ENCODE measurements at places on chromosomes 11 and 22.

- DNase-seq: no peak
These were observed 50.4 kb upstream of the RBFOX2 start for GRCh38 chr22:36079041-36079440.

- no peak for DNase-seq
These were observed 808 bp upstream of the MSANTD2 start for GRCh38 chr11:124801014-124801413.

DNA sequence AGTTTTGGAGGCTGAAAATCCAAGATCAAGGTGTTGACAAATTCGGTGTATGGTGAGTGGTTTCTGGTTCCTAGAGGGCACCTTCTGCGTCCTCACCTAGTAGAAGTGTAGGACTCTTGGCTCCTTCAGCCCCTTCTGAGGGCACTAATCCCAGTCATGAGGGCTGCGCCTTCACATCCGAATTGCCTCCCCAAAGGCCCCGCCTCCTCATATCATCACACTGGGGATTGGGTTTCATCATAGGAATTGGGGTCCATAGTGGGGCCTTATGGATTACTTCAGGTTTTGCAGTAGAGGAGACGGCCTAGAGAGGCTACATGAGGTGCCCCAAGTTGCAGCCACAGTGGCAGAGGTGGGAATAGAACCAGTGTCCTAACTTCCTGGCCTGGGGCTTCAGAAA is 87.1 kb downstream of the CEP164 start:
- DNase-seq: no peak

DNA sequence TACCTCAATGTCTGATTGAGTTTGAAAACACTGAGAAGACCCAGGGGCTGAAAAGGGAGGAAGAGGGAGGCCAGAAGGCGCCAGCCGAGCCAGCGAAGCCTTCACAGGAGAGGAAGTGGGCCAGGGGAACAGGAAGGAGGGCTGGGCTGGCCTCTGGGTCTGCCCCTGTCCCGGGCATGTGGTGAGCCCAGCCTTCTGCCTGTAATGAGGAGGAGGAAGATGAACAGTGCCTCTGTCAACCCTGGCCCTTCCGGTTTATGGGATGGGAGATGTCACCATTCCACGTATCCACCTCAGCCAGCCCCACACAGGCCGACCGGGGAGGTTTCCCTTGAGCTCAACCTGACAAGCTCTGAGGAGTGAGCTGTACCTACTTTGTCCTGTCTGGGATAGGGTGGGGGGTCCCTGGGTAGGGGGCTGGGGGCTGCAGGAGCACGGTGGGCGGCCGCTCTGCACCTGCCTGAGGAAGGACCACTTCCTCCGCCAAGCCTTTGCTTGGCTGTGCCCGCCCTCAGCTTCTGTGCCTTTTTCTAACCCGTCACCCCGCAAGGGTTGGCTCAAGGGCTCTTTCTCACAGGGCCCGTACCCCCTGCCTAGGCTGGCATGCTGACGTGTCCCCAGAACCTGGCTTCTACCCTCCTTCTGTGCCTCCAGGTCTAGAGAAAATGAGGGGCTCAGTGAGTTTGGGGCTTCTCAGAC is 2.0 kb downstream of the PARVG start:
- DNase-seq: peak; percentile 24

DNA sequence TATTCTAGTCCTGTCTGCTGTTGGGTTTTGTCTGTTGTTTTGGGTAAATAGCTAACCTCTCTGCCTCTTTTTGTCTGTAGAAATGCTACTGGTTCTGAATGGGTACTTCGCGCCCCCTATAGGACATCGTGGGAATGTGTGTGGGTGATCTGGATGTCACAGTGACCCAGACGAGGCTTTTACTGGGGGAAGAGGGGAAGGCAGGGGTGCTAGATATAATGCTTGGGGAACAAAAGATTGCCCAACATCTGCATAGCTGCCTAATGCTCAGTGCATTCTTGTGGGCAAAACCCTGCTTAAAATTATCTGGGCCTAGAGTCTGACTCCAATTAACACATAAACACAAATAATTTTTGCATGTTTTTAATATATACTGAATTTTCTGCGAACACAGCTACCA is 57.7 kb downstream of the BMAL1 start:
- peak; percentile 59 for DNase-seq

DNA sequence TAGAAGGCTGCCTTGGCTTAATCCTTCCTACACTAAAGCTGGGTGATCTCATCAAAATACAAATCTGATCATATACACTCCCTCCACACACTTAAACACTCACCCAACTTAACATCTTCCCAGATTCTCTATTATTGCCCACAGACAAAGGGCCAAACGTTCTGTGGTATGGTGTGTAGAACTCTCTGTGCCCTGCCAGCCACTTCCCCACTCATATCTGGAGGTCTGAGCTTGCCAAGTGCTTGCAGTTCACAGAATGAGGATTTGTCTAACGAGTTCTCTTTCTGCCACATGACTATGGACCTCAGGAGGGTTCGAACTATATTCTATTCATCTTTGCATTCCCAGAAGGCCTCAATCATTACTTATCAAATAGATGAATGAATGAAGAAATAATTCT is 77.6 kb downstream of the MPPED2 start:
- DNase-seq: no peak

- DNase-seq: no peak
These were observed 12.7 kb upstream of the KAT5 start for GRCh38 chr11:65699306-65699705.

GRCh38 chr22:44895296-44896055 is 114.3 kb downstream of the PHF21B start:
- DNase-seq: no peak

- DNase-seq: no peak
These were observed 122.1 kb downstream of the BCR start for GRCh38 chr22:23302171-23303002.

DNA sequence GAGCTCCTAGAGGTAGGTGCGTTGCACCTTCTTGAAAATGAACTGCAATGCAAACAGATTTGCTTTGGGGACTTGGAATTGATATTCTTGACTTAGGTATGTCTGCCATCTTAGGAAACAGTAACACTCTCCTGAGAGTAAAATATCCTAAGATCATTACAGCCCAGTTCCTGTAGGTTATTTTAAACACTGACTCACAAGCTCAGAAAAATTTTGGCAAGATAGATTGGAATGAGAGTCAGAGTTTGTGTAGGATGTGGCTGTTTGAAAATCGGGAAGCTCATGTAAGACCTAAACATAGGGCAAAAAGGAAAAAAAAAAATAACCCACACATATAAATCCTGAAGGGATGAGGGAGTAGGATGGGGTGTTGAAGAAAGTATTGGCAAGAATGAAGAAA is 377.0 kb upstream of the LRRC4C start:
- DNase-seq: no peak

DNA sequence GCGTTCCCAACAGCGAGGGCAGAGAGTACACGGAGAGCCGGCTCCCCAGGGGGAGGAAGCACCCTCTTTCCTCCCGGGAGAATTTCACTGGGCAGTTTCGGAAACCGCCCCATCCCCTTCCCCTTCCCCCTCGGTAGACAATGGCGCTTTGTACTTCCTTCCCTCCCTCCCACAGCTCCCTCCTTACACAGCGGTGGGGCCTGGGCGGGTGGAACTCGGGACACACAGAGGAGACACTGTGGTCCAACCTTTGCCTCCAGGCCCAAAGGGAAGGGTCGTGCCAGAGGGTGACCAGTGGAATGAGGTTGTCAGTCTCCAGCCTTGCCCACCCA is 4.3 kb downstream of the SMTN start:
- no peak for DNase-seq

- DNase-seq: no peak
These were observed 539.5 kb upstream of the LUZP2 start for GRCh38 chr11:23957314-23957713.

DNA sequence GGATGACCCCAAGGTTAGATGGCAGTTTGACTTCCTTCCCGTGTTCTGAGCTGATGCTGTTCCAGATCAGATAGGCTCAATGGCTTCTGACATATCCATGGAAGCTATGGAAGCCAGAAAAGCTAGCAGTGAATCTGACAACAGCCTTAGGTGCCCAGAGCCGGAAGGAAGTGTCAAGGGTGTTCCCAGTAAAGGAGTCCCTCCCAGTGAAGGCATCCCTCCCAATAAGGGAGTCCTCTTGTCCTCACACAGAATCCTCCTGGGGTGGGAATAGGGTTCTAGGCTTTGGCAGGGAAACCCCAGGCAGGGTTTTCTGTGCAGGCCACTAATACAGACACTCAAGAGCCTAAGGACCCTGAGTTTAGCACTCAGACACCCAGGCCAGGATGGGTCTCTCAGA is 47.0 kb upstream of the ISX start:
- no peak for DNase-seq

GRCh38 chr22:20109411-20110358 is 6.2 kb upstream of the RANBP1 start:
- DNase-seq: no peak

GRCh38 chr11:2383852-2384804 is 7.0 kb downstream of the CD81 start:
- DNase-seq: no peak

DNA sequence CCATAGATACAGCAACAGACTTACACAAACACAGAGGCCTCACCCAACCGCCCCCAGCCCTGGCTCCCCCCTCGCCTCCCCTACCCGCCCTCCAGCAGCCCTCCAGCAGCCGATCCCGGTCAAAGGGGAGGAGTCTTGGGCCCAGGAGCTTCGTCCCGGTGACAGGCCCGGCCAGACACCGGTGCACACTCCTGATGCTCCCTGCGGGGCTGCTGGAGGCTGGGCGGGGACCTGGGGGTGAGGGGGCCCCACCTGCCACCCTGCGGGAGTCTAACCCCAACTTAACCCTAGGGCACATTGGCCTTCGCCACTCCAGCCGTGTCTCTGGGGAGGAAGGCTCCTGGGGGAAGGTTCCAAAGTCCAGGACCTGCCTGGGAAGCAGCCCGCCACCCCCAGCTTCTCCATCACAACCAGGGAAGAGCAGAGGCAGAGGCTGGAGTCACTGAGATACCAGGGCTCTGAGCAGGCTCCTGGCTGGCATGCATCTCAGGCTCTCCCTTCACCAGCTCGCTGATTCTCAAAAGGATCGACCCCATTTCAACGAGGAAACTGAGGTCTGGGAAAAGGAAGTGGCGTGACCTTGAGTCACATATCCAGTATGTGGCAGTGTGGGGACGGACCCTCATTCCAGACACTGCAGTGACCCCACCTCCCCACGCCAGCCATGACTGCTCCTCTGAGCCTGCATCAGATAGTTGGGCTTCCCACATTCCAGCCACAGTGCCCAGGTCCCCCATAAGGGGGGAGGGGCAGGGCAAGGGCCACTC is 14.4 kb downstream of the BCL9L start:
- DNase-seq: no peak

DNA sequence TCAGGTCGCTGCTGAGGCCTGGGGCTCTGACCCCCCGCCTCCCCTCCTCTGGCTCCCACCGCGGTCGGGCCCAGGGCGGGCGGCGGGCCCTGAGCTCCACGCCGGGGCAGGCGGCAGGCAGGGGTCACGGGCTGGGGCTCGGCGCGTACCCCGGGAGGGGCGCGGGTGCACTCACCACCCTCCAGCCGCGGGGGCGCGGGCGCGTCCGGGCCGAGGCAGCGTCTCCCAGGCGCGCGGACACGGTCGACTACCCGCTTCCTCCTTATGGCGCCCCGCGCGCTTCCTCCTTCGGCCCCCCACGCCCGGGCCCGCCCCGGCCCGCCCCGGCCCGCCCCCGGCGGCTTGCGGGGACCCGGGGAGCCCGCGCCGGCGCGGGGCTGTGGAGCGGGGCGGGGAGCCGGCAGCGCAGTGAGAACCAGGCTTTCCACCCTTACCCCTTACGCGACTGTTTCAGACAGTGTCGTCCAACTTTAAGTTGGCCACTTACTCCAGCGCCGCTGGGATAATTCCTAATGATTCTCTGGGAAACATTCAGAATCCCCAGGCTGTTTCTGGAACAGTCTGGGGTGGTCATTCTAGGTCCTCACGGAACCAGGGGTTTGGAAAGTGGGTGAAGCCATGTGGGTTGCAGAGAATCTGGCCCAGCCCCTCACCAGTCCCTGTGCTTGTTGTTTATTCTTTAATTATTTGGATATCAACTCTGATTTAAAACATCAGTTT is at the start of gene BID:
TSS of gene BID (minus strand) at position 264 of the 720 bp plus-strand sequence. CDS start 24,353 bp downstream, outside the sequence.
- peak; percentile 43 for DNase-seq

- DNase-seq: no peak
These were observed 36.7 kb downstream of the SPATA19 start for GRCh38 chr11:133808393-133809140.

GRCh38 chr22:38205261-38206128 is 3.7 kb downstream of the MAFF start:
- DNase-seq: no peak

DNA sequence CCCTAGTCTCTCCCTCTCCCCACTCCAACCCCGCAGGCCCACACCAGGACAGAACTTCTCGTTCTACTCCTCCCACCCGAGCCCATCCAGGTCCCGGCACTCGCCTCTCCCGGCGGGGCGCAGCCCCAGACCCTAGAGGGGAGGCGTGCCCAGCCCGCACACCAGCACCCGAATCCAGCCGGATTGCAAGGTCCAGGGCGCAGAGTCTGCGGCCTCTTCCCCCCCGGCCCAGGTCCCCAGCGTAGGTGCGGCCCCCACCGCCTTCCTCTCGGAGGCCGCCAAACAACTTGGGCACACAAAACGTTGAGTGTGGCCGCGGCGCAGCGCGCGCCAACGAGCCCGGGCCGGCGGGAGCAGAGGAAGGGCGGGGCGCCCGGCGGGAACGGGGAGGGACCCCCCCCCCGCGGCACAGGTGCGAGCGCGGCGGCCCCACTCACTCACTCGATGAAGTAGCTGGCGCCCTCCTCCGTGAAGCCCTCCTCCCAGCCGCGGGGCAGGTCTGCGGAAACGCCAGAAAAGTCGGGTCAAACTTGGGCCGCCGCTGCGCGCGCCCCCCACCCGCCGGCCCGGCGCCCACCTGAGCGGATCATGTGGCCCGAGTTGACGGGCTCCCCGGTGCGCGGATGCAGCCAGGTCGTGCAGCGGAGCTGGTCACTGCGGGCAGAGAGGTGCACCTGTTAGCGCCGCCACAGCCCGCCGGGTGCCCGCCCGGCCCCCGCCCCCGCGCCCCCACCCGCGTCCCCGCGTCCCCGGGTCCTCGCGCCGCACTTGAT is 480 bp downstream of the PLEKHA7 start:
- DNase-seq: peak; percentile 27

GRCh38 chr22:31136711-31137110 is 3.6 kb downstream of the PLA2G3 start:
- DNase-seq: no peak

GRCh38 chr11:116725434-116726221 is 47.2 kb downstream of the BUD13 start:
- no peak for DNase-seq

DNA sequence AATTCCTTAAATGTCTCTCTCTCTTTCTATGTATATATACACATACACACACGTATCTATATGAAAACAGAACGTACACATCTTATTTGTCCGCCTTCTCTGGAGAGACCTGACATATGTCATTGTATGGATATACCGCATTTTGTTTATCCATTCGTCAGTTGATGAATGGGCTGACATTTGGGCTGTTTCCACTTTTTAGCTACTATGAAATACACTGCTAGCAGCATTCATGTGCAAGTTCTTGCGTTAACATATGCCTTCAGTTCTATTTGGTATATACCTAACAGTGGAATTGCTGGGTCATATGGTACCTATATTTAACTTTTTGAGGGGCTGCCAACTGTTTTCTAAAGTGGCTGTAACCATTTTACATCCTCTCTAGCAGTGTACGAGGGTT is 18.0 kb upstream of the DNAJB13 start:
- no peak for DNase-seq

GRCh38 chr11:87894961-87895360 is 280.3 kb downstream of the RAB38 start:
- DNase-seq: no peak

All from stimulated activated CD4-positive, alpha-beta T cell treated with anti-CD3 and anti-CD28 coated beads, Interleukin-4, amount 100 ng/mL, for 4 hours (primary cell).